ENCODE measurements at places on chromosomes 1 and 21. TPM values are rescaled to one million over a fixed set of nuclear protein-coding genes. Genes with fewer than 3 reads are reported as not detected.

ACTA1 gene
- 0.94 TPM for total RNA-seq

DNA sequence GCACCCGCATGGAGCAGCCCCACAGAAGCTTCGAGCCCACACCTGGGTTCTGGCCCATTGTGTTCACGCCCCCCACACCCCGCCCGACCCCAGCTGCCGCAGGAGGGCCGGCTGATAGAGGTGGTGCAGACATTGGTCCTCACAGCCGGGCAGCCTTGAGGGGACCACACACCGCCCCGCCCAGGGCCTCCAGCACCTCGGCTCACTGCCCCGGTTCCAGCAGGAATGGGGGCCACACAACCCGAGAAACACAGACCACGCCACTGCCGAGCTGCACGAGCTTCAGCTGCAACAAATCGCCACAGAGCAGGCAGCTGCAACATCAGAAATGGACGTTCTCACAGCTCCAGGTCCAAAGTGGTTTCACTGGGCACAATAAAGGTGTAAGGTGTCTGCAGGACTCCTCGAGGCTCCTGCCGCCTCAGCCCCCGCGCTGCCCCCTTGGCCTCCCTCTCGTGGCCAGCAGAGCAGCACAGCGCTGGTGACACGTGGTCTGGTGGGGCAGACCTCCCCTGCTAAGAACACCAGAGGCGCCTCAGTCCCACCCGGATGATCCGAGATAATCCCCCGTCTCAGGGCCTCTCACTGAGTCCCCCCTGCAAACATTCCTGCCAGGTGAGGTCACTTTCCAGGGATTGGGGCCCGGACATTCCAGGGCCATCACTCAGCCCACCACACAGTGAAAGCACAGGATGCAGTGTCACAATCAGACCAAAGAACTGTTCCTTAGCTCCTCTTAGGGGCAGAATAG, 62.3 kb upstream of the ADARB1 start:
- DNase-seq, result no peak

SEMA6C gene
- 175 TPM for total RNA-seq

- no peak for DNase-seq
These were observed 6.0 kb upstream of the DUSP10 start for GRCh38 chr1:221747839-221748238.

DNA sequence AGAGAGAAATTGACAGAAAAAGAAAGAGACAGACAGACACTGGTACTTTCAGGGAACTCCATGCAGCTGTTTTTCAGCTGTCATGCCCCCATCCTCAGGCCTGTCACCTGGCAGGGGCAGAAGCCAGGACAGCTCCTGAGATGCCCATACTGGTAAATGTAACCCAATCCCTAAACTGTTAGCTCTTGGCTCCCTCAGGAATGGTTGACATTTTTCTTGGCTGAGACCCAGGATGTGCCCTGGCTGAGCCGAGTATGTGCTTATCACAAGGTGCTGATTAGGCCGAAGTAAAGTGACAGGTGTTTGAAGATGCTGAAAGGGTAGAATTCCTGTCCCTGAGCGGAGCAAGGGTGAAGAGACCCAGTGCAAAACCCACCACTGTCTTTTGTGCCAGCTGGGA, 50.7 kb downstream of the PGM1 start:
- no peak for DNase-seq

DNA sequence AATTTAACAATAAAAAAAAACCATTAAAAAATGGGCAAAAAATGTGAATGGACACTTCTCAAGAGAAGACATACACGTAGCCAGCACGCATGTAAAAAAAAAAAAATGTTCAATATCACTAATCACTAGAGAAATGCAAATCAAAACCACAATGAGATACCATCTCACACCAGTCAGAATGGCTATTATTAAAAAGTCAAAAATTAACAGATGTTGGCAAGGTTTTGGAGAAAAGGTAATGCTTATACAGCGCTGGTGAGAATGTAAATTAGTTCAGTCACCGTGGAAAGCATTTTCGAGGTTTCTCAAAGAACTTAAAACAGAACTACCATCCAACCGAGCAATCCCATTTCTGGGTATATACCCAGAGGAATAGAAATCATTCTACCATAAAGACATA, 1091.5 kb upstream of the B3GALT2 start:
- no peak for DNase-seq

ANKRD65 gene
- total RNA-seq, result 14.7 TPM

GRCh38 chr21:34282223-34282622, 81.6 kb upstream of the KCNE2 start:
- no peak for DNase-seq

DNA sequence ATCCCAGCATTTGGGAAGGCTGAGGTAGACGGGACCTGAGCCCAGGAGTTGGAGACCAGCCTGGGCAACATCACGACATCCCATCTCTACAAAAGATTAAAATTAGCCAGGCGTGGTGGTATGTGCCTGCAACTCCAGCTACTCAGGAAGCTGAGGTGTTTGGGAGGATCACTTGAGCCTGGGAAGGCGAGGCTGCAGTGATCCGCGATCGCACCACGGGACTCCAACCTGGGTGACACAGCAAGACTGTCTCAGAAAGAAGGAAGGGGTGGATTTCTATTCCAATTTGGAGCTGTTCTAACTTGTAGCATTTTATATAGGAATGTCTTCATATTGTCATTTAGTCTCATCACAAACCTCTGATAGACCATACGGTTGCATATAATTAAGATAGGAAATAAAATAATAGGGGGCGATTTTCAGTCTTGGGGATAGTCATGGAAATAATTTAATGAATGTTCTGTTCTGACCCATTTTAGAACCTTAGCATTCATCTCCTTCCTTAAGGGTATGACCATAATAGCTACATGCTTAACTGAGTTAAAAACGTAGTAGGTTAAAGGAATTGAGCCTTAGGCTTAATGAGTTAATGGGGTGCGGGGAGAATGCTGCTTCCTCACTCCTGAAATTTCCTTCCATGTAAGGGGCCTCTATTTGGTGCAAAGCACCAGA, 93.1 kb downstream of the ADCY10 start:
- no peak for DNase-seq

GRCh38 chr1:56811331-56811730, 7.9 kb downstream of the FYB2 start:
- no peak for DNase-seq

GRCh38 chr1:47317841-47318240, 3.9 kb upstream of the STIL start:
- no peak for DNase-seq

CCDC190 gene
- total RNA-seq, result 0.19 TPM

GRCh38 chr1:42085596-42085995, 67.6 kb upstream of the GUCA2B start:
- DNase-seq, result no peak

MSH4 gene
- 8.2 TPM for total RNA-seq

ARHGEF16 gene
- total RNA-seq, result 17.1 TPM

SPRR2F gene
- total RNA-seq, result not detected

- no peak for DNase-seq
These were observed 58.5 kb downstream of the CDC7 start for GRCh38 chr1:91559046-91559750.

NBPF6 gene
- 6.8 TPM for total RNA-seq

DNA sequence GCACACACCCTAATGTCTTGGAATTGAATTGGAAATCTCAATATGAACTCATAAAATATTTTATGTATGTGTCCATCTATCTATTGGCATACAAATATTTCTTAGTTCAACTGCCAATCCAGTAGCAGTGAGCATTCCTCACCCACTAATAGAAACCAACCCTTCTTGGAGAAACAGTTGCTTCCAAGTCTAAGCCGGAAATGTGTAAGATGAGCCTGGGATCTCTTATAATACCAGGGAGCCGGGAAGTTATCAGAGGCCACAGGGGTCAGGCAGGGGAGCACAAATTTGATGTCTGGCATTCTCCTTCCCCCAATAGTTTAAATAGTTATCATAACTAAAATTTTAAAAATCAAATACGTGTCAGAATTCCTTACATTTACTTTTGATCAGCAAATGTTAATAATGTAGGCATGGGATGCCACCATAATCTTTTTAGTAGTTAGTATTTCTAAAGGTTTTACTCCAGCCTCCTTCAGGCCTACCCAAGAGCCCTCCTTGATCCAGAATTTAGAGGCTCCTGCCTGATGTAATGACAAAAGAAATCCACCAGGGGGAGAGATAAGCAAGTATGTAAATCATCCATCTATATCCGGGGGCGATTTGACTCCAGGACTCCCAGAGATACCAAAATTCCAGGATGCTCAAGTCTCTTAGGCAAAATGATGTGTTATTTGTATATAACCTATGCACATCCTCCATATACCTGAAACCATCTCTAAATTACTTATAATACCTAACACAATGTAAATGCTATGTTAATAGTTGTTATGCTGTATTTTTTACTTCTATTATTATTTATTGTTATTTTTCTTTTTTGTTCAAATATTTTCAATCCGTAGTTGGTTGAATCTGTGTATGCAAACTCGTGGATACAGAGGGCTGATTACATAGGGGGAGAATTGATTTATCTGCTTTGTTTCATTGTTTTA, 218.7 kb upstream of the COA6 start:
- peak; percentile 43 for DNase-seq

- DNase-seq, result no peak
These were observed 187.4 kb upstream of the BRINP3 start for GRCh38 chr1:190665045-190665444.

DCST1 gene
- 4.5 TPM for total RNA-seq

- DNase-seq, result no peak
These were observed 30.9 kb downstream of the FAM163A start for GRCh38 chr1:179774000-179774399.

DNA sequence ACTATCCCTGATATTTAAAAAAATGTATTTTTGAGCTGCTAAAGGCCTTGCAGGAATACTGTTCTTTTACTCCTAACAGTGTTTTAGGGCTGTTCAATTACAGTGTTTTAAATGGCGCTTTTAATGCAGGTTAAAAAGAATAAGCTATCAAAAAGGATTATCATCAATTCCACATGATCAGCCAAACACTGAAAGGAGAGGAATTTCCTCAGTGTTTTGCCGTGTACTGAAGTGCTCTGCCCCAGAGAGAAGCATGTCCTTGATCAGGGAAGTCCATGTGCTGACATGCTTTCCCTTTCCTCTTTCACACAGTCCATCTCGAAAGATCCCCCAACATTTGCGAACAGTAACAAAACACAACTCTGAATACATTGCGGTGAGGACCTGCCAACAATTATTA, 3.3 kb downstream of the CFAP298 start:
- no peak for DNase-seq

ZNF695 gene
- 6.1 TPM for total RNA-seq

GRCh38 chr1:65247419-65248359, 61.7 kb upstream of the DNAJC6 start:
- peak; percentile 46 for DNase-seq

DNA sequence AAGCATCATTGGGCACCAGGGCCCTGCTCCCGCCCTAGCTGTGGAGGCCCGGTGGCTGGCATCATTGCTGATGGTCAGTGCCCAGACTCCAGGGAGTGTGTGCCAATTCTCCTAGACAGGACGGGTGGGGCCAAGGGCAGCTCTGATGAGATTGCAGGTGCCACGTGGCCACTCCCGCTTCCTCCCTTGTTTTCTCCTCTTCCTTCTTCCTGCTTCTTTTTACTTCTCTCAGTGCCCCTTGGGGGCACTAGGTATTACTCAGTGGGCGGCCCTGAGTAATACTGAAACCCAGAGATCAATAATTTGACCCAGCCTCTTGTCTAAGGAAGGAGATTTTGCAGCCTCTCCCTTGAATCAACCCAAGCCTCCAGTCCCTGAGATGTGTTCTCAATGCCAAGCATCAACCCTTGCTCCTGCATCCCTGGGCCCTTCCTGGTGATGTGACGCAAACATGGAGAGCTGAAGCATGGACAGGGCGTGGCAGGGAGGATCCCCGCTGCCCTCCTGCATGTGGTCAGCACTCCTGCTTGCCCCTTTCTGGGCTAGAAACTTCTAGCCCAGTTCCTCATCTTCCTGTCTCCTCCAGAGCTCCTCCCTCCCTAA, 32.4 kb downstream of the CDK18 start:
- DNase-seq, result no peak

DNA sequence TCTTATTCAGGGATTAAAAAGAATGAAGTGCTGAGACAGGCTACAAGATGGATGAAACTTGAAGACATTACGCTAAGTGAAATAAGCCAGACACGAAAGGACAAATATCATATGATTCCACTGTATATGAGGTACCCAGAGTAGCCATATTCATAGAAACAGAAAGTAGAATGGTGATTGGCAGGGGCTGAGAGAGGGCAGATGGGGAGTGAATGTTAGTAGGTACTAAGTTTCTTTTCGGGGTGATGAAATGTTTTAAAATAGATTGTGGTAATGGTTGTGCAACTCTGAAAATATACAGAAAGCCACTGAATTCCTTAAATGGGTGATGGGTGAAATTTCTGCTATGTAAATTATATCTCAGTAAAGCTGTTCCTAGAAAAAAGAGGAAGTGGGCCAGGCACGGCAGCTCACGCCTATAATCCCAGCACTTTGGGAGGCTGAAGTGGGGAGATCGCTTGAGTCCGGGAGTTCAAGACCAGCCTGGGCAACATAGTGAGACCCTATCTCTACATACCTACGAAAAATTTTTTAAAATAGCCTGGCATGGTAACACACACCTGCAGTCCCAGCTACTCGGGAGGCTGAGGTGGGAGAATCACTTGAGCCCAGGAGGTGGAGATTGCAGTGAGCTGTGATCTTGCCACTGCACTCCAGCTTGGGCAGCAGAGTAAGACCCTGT, 15.9 kb downstream of the SLC27A3 start:
- DNase-seq, result no peak

SPRR2G gene
- not detected for total RNA-seq

TBX19 gene
- 2.7 TPM for total RNA-seq

DNA sequence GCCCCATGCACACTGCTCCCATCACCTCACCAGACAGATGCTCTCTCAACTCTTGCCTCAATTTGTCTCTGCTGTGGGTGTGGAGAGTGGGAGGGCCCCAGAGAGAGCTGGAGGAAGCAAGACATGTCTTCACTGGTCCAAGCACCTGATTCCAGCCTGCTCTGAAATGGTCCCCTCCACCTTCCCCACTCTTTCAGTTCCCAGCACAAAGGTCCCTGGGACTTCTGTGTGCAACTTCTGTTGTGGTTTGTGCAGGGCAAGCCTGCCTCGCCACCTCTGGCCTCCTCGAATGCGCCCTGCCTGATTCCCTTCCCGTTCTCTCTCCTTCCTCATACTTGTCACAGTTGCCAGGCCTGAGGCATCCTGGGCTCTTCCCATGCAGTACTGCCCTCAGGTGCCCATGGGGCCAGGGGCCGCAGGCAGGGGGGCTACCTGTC, 119.3 kb downstream of the SYT2 start:
- DNase-seq, result no peak

CD84 gene
- 6.4 TPM for total RNA-seq

DNA sequence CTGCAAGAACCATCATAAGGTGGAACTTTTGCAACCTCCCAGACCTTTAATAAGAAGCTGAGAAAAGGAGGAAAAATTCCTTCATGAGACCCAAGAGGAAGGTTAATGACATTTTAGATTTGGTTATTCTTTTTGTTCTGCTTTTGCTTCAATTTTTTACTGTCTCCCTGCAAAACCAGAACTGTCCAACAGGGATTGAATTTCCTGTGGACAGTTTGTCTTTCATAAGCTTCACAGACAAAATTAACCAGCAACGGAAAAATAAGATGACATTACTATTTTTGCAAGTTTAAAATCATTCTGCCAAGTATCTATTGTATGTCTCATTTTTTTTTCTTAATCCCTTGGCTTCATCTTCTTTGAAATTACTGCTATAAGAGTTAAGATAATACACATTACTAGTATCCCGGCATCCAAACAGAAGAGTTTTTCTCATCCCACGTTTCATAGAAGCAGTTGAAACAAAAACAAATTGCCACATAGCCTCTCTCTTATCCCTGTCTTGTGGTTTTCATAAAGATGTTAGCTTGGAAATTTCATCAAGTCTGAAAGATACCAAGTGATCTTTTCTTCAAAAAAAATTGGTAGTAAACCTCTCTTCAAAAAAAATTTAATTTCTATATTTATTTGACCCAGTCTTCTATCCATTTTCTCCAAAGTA, 465.3 kb upstream of the PTBP2 start:
- no peak for DNase-seq

GRCh38 chr1:13889495-13889894, 189.5 kb downstream of the PRDM2 start:
- DNase-seq, result no peak
